Renal pelvis (tissue), 12 donors: ENCODE measurements at places on chromosomes 11 and 22. TPM values are rescaled to one million over a fixed set of nuclear protein-coding genes. Genes with fewer than 3 reads are reported as not detected.

Gene PANX3
- not detected for polyA plus RNA-seq

Gene POU2AF2
- polyA plus RNA-seq: not detected

GRCh38 chr11:120398132-120398531 lies 61.9 kb downstream of the ARHGEF12 start:
- DNase-seq: no peak

- DNase-seq: no peak
These were observed 724.7 kb downstream of the DLG2 start for GRCh38 chr11:84902445-84902844.
